ENCODE measurements at places on chromosomes 1 and 21.

- no peak for DNase-seq
These were observed 12.1 kb upstream of the ABL2 start for GRCh38 chr1:179241530-179242097.

GRCh38 chr21:27734146-27734545 is 767.3 kb upstream of the ADAMTS5 start:
- no peak for DNase-seq

DNA sequence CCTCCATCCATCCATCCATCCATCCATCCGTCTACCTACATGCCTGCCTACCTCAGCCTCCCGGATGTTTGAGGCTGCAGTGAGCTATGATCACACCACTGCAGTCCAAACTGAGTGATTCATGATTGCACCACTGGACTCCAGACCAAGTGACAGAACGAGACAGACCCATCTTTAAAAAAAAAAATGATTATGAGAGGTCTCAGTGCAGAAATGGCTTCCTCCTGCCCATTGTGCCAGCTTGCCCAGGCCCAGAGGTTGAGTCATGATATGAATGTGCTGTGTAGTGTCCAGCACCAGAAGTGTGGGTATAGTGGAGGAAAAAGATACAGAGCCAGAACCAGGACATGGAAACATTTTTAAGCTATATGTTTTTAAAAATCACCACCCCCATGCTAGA is 149.9 kb downstream of the KIF26B start:
- DNase-seq: no peak

DNA sequence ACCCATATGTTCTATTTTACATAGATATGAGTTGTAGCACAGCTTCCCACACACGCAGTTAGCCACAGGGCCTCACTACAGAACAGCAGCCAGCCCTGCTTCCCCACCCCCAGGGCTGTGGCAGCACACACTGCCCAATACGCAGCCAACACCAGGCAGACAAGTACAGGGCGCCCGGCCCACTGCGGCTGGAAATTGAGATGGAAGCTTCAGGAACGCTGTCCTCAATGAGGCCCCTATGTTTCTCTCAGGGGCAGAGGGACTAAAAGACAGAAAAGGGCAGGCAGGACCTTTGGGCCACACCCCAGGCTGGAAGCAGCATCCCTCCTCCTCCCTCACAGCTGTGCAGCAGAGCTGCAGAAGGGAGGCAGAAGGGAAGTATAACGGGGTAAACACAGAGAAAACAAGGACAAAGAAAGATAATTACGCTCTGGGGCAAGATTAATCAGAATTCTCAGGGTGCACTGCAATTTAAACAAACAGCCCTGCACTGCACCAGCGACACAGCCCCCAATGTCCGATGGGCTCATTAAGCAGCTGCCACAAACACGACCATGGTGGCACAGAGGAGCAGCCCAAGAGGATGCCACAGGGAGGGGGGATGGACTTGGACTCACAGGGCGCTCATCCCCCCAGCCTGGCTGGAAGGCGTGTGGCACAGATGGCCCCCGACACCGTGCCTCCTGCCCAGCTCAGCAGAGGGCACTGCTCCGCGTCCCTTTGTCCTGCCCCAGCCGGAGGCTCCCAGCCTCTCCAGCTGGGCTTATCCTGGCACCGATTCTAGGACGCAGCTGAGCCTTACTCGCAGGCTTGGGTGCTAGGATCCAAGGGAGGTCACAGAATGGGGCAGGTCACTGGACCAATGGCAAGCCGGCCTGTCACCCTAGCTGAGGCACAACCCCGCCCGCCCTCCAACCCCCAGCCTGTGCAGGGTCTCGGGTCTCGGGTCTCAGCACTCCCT is 14.2 kb downstream of the WDR4 start:
- no peak for DNase-seq

DNA sequence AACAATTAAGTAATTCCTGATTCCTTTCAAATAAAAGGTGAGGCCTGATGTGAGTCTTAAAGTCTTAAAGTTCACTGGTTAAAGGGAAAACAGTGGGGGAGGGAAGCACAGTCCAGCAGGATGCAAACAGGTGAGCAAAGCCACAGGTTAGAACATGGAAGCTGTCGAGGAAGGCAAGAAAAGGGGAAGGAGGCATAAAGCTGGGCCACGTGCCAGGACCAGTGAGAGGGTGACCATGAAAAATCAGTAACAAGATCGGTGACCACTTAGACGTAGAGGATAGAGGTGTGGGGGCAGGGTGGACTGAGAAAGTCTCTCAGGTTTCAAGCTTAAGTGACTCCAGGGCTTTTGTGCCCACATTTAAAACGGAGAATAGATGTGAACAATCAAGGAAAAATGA is 231.3 kb downstream of the SETD4 start:
- DNase-seq: no peak

DNA sequence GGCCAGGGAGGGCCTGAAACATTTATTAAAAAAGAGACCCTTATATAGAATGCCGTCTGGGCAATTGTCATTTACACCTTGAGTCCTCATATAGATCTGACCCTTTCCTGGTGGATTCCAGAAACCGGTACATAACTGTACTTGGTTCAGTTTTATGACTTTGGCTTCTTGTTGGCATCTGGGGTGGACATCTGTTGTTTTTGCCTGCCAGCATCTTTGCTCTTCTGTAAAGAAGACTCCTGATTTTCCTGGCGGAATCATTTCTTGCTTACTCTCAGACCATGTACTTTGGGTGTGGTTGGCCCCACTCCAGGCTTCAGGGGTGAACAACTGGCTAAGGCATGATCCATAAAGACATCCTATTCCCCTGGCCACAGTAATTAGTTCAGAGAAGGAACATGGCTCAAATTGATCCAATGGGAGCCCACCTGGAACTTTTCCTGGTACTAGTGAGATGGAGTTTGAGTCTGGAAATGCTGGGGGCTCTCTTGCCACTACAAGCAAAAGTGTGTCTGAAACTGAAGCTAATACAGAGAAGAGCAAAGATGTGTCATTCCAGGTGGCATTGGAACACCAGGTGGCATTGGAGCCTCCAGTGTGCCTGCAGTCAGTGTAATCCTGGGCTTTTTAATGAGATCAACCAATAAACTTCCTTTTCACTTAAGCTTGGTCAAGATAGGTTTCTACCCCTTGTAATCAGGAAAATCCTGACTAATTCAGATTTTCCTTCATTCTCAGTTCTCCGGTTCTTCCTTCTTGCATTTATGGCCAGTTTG is 332.5 kb upstream of the CAMK1G start:
- no peak for DNase-seq

DNA sequence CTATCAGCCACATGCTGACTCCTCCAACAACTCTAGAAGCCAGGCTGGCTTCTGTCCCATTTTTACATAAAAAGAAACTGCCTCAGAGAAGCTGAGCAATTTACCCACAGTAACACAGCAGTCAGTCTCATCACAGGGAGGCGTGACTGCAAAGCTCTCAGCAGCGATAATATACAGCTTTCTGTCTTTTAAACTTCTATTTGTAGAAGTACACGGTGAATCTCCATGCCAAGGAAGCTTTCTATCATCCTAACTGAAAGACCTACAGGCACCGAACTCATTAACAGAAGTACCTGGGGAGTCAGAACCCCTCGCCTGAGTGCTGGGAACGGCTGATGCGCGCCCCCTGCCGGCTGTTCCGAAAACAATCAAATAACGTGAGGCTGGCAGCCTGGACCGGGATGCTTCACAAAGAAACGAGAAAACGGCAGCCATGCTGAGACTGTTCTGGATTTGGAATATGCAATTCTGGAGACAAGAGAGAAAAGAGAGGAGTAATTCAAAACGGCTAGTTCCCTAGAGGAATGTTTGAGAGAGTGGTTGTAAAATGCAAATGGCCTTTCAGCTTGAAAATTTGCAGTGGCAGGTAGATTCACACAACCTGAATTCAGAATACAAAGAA is 43.5 kb upstream of the RAB4A start:
- peak; percentile 60 for DNase-seq

- no peak for DNase-seq
These were observed 31.5 kb downstream of the RNF220 start for GRCh38 chr1:44436401-44437106.

- DNase-seq: no peak
These were observed 41.1 kb downstream of the KCNJ6 start for GRCh38 chr21:37874904-37875780.

DNA sequence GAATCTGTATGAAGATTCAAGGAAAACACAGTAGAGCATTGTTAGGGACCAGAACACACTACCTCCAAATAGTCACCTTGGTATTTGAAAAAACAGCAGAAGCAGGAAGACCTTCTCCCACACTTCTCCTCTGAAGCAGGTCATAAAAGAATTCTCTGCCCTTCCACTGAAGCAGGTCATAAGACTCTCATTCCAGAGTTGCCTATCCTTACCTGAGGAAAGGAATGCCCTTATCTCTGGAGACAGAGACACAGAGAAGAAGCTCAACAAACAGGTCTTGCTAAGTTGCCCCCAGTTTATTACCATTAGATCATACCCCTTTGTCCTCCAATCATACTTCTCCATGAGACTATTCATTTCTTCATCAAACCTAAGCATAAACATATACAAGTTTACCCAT is 225.8 kb upstream of the TNR start:
- no peak for DNase-seq

DNA sequence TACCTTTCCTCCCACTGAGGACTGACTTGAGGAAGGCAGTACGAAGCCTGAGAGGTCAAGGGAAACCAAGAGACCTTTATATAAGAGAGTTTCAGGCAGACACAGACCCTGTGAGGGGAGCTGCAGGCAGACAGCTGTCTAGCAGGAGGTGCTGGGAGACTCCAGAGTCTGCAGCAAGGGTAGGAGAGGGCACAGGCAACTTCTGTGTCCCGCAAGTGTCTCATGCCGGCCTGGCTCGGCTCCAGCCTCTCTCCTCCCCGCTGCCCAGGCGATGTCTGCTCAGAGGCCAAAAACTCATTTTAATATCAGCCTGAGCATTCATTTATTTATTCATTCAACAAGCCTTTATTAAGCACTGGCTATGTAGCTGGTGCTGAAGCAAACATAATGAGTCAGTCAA is 83.0 kb downstream of the KIRREL1 start:
- no peak for DNase-seq

DNA sequence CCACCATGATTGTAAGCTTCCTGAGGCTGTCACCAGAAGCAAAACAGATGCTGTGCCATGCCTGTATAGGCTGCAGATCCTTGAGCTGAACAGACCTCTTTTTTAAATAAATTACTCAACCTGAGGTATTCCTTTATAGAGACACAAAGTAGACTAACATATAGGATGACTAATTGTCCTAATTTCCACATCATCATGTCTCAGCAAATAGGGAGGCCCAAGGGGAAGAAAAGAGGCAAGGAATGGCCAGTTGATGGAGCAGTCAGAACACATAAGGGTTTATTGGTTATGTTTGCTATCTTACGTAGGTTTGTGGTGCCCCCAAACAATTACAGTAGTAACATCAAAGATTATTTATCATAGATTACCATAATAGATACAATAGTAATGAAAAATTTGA is 126.2 kb downstream of the RASAL2 start:
- DNase-seq: no peak

DNA sequence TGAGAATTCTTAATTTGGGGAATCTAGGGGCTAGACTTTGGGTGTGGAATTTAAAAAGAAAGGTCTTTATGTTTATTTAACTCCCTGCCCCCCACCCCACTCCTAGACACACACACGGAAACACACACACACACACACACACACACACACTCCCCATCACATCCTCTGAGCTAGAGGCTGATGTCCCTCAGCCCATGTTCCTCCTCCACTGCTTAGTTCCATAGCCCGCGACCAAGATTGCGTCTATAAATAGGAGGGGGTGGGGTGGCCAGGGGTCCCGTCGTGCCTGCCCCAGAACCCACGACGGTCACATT is 655 bp upstream of the KIRREL1 start:
- DNase-seq: no peak

- DNase-seq: no peak
These were observed 30.6 kb upstream of the DDAH1 start for GRCh38 chr1:85495556-85495955.

DNA sequence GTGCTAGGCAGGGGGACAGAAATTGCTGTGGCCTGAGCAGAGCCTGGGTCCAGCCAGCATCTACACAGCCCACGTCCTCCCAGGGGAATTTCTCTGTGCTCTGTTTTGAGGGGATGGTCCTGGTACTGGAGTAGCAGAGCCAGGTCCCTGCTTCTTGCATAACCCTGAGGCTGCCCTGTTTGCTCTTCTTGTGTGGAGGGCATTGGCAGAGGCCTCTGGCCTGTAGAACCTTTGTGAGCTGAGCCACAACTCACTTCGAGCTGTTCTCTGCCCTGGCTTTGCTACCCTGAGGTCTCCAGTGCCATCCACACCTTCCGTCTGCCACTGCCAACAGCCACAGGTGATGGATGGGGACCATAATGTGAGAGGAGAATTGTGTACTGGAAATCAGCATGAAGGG is 101.9 kb downstream of the KCNJ15 start:
- no peak for DNase-seq

Measured in GM12891 (cell line).